ENCODE measurements at places on chromosomes 3 and 15.

DNA sequence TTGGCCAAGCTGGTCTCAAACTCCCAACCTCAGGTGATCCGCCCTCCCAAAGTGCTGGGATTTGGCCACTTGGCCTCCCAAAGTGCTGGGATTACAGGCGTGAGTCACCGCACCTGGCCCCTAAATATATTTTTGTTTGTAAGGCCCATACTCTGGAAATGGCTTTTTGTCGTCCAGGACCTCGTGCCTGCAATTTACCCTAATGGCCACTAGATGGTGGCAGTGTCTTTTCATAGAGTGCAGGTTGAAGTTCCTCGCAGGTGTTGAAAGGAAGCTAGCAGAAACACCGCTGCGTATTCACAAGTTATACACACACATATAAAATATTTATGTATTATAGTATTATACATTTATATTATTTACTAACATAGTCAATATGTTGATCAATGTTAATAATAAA, 97.2 kb downstream of the LRTM1 start:
- DNase-seq = peak; percentile 59

GRCh38 chr3:183259621-183260020, 6.6 kb downstream of the B3GNT5 start:
- no peak for DNase-seq

- no peak for DNase-seq
Measured at GRCh38 chr3:72164635-72164978, 379.7 kb upstream of the PROK2 start.

- DNase-seq = no peak
Measured at GRCh38 chr3:184160456-184160855, 5.3 kb downstream of the DVL3 start.

- DNase-seq = no peak
Measured at GRCh38 chr3:113585720-113586119, 53.4 kb downstream of the SIDT1 start.

DNA sequence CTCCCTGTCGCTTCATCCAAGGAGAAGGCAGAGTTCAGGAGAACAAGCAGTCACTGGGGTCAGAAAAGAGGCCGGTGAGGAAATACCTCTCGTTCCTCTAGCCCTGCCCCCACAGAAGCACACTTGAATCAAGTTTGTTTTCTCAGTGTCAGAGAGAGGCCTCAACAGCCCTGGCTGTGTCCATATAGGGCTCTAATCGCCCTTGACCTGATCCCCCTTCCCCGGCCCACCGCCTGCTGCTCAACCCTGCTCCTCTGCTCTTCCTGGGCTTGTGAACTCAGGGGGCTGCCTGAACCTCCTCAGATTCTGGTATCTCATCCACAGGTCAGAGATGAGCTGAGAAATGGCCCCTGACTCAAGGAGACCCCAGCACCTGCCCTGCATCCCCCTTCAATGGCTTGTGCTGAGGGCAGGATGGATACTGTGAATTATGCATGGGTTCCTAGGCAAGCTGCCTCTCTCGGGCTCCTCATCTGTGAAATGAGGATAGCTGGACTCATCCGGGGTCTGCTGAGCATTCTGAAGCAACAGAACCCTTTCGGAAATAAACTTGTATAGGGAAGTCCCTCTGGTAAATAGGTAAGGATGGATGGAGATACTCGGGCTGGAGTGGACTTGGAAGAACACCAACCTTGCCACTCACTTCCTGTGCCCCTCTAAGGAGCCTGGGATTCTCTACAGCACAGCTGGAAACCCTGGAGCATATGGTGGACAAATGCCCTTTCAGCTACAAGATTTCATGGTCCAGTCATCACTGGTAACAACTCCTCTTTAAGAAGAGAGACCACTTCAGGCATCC, 147.5 kb downstream of the STT3B start:
- no peak for DNase-seq

DNA sequence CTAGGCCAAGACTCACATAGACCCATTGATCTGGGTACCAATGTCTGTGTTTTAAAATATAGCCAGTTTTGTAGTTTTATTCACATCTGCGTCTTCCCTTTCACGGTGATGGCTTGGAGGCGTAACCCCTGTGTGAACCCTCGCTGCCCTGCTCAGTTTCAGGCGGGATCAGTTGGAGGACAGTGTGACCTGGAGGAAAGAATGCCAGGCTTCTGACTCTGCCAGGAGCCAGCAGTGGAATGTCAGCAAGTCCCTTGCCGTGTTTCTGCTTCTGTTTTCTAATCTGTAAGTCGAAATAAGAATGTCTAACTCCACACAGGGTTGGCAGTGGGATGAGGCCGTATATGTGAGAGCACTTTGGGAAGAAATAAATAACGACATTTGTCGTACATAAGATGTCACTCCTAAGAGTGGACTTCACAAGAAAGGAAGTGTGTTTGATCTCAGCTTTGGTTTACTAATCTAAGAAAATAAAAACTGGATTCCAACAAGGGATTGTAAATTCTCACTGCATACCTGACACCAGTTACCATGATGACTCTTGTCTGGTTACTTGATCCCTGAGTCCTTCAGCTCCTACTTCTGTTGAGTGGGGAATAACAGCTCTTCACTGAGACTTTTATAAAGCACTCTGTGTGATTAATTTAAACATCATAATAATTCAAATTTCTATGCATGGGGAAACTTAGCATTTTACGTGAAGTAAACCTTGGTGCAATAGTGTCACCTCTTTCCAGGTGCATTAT, 6.3 kb upstream of the CA12 start:
- DNase-seq = no peak

DNA sequence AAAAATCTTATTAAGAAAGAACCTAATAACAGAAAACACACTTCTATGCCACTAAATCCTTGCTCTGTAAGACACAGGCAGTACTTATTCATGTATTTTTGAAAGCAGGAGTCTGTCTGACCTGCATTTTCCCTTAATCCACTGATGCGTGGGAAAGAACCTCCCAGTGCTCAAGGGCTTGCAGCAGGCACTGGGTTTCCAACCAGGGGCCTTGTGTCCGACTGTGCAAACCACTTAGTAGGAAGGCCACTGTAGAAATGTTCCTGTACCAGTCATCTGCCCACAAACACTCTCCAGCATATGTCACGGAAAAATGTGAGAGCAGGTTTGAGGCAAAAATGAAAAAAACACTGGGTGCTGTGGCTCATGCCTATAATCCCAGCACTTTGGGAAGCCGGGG, 12.4 kb downstream of the CXCR6 start:
- DNase-seq = no peak

- DNase-seq = no peak
Measured at GRCh38 chr3:125134952-125135351, 77.6 kb downstream of the SLC12A8 start.

DNA sequence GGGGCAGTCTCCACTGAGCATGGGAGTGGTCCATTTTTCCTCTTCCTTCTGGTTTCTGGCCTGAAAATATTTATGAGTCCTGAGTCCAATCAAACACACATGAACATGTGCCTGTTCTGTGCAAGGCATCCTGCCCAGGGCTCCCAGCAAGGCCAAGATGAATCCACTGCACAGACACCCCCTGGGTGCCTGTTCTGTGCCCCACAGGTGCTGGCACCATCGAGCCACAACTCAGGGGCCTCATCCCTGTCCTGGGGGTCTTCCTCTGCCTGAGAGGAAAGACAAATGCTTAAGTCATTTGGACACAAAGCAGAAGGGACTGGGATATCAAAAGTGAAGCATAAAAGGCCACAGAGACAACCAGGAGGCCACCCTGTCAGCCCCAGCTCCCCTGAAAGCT, 87.4 kb upstream of the IQSEC1 start:
- no peak for DNase-seq

GRCh38 chr15:85401108-85401774, 20.8 kb downstream of the AKAP13 start:
- no peak for DNase-seq

DNA sequence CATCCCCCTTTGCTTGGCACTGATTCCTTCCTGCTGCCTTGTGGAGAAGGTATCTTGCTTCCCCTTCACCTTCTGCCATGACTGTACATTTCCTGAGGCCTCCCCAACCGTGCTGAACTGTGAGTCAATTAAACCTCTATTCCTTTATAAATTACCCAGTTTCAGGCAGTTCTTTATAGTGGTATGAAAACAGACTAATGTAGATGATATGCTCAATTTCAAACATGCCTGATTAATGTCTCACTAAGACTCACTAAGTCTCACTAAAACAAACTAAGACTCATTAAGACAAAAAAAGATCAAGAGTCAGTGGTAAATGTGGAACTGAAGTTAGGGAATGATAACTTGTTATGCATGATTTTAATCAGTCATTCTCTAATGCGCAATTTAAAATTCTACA, 606.6 kb downstream of the RBMS3 start:
- no peak for DNase-seq

GRCh38 chr3:17967111-17967510, 224.7 kb upstream of the TBC1D5 start:
- no peak for DNase-seq

- no peak for DNase-seq
Measured at GRCh38 chr3:124202754-124203153, 210.8 kb upstream of the ROPN1 start.

DNA sequence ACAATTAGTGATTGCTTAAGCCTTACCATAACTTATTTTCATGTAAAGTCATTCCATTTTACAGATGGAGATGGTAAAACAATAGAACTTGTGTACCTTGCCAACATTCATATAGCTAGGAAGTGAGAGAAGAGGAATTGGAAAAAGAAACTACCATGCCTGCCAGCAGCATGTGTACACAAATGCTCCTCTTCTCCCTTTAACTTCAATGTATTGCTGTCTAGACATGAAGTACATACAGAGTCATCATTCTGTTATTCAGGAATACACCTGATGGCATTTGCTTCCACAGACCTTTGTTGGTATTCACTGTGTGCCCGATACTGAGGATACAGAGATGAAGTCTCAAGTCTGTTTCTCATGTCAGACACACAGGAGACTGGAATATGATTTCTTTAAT, 7.1 kb upstream of the TMEM207 start:
- DNase-seq = no peak

- DNase-seq = no peak
Measured at GRCh38 chr15:63107895-63108546, 13.6 kb upstream of the LACTB start.

DNA sequence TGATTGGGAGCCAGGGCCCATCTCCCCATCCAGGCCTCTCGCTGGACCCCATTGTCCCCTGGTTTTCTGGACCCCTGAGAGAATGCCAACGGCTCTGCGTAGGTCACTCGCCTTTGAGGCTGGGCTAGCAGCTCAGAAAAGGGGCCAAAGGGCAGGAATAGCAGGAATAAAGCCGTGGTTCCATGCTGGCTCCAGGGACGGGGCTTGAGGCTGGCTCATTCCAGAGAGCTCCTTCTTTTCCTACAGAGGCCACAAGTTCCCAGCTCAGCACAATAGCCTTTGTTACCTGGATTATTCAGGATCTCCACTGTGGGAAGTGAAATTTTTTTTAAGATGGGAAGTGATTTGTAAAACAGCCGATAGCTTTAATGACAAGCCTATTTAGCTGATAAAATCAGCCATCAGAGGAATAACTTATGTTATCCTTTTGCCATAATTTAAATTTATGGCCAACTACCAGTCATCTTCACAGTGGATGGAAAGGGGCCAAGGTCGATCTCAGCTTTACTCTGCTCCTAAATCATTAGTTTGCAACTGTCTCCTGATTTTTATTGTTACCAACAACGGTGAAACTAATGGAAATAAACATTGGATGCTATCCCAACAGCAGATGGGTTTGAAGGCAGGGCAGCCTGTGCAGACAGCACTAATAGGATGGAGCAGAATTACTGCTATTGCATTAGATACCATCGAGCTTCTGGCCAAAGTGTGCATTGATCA, 124.3 kb downstream of the TMEM266 start:
- DNase-seq = no peak

GRCh38 chr3:48952510-48953118, 34.0 kb downstream of the ARIH2 start:
- peak; percentile 43 for DNase-seq

DNA sequence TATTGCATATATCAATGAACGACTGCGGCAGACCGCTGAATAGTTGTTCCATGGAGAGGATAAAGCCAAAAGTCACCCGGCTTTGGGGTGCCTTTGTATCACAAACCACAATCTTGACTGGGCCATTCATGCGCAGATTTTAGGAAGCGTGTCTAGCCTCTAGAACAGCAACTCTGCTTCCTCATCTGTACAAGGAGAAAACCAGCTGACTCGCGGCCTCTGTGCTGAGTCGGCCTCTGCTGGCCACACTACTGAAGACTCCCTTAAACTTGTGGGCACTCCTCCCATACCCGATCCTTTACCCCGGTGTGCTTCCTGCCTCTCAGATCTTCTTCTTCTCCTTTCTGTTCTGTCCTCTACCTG, 872 bp downstream of the DLEC1 start:
- peak; percentile 83 for DNase-seq

Measured in KBM-7 (cell line).